T-helper 1 cell (primary cell): ENCODE measurements at places on chromosomes 12 and 14.

GRCh38 chr14:31877255-31877798 is 199.8 kb upstream of the ARHGAP5 start:
- DNase-seq, result no peak

- DNase-seq, result no peak
These were observed 84.2 kb downstream of the GRIP1 start for GRCh38 chr12:66594688-66595087.

DNA sequence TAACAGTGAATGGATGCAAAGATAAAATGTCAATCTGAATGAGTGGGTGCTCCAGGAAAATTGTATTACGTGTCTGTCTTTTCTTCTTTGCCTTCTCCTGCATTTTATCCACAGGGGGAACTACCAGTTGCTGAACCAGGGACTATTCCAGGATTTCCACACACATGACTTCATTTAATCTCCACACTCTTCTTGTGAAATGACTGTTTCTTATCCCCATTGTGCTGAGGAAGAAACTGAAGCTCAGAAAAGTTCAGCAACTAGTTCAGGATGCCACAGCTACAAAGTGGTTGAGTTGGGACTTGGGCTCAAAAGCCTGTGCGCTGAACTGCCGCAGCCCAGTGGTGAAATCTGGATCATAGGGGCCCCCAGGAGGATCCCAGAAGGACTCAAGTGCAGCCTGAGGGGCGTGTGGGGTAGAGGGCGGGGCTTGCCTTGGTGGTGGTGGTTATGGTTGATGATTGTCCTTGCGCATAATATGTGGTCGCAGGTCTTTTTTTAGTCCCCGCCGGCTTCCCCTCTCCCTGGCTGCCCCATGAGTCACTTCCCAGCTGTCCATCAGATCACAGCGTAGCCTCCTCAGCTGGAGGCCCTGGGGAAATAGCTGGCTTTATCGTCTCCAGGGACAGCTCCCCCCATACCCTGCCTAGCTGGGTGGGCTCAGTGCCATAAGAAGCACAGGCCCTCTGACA is 235.2 kb upstream of the CRY1 start:
- no peak for DNase-seq

- no peak for DNase-seq
These were observed 20.4 kb upstream of the AMIGO2 start for GRCh38 chr12:47100160-47100559.

DNA sequence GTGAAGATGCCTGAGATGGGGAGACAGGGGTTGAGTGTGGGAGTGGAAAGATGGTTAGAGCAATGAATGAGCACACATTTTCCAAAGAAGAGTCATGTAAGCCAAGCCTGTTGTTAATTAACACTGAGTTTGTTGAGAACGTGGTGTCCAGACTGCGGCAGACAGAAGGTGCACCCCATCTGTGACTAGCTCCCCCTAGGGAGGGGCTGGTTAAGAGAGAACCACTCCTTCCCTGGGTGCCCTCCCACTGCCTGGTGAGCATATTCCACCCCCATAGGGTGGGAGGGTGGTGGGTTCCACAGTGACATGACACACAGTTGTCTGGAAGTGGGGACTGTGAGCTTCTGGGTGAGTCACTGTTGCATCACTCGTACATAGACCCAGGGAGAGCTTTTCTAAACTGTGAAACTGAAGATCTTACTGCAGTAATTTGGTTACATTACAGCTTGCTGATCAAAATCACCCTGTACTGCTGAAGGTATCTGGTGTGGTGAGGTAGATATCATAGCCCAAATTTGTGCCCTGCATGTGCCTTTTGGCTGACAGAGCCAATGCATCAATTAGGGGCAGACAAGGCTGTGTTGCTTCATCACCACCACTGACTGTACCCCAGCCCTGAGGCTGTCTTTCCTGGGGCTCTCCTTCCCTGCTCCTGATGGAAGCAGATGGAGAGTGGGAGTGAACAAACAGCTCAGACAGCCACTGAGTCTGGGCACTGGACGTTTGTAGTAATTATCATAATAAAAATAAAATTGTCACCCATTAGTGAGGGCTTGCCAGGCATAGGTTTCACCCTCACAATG is 150.9 kb downstream of the EMP1 start:
- DNase-seq, result no peak

- no peak for DNase-seq
These were observed 40.4 kb downstream of the KICS2 start for GRCh38 chr12:64181430-64182291.

GRCh38 chr12:84738481-84738972 is 174.1 kb downstream of the SLC6A15 start:
- no peak for DNase-seq

DNA sequence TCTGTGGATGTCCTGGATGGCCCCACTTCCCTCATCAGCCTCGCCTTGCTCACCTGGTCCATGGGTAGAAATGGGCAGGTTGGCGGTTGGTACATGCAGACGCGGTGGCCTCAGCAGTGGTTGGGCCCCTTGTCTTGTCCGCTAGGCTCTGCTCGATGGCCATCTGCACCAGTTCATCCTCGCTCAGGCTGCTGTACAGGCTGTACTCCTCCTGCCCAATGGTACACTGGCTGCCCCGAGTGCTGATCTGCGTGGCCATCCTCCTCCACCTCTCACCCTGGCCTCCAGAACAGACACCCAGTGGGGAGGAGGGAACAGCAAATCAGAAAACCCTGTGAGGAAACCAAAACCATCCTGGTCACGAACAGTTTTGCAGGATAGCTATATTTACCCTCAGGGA is 12.1 kb downstream of the ASB2 start:
- DNase-seq, result no peak

GRCh38 chr14:73784181-73784987 is 67.2 kb upstream of the PTGR2 start:
- no peak for DNase-seq

- DNase-seq, result no peak
These were observed 826 bp upstream of the HOXC6 start for GRCh38 chr12:54027442-54027786.

GRCh38 chr12:19205120-19205519 is 75.6 kb downstream of the PLEKHA5 start:
- no peak for DNase-seq

GRCh38 chr12:54390668-54391551 is 6.4 kb upstream of the ZNF385A start:
- DNase-seq, result peak; percentile 48

DNA sequence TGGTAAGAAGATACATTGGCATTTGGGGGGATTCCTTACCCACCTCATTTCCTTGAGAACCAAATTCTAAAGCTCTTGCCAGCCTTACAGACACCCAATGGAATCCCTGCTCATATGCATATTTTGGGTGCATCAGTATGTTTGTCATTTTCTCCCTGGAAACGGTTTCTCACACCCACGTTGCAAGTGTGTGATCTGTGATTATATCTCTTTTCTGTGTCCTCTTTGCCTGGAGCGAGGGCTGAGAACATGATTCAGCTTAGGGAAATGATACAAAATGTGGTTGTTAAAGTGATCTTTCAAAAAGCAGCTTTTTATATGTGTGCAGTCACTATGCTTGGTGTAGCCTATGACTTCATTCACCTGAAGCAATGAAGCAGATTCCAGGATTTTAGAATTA is 52.0 kb downstream of the KCNMB4 start:
- no peak for DNase-seq

GRCh38 chr14:90499121-90499520 is 102.3 kb downstream of the CALM1 start:
- DNase-seq, result no peak

DNA sequence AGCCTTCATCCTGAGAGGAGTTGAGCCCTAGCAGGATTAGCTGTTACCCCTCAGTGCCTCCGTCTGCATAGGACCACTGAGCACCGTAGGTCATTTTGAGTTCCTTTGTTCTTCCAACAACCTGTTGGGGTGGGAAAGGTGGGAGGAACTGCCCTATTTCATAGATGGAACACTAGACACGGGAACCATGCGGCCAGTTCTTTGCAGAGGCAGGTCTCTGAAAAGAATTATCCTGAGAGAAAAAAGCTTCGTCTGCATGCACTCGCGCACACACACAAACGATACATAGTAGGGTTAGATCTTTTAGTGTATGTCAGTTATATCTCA is 28.5 kb downstream of the TRAFD1 start:
- no peak for DNase-seq

GRCh38 chr14:78933166-78933565 is 763.0 kb downstream of the NRXN3 start:
- DNase-seq, result no peak

GRCh38 chr12:6553051-6553868 is 2.6 kb downstream of the IFFO1 start:
- no peak for DNase-seq

- no peak for DNase-seq
These were observed 58.7 kb upstream of the BEGAIN start for GRCh38 chr14:100645982-100646314.

DNA sequence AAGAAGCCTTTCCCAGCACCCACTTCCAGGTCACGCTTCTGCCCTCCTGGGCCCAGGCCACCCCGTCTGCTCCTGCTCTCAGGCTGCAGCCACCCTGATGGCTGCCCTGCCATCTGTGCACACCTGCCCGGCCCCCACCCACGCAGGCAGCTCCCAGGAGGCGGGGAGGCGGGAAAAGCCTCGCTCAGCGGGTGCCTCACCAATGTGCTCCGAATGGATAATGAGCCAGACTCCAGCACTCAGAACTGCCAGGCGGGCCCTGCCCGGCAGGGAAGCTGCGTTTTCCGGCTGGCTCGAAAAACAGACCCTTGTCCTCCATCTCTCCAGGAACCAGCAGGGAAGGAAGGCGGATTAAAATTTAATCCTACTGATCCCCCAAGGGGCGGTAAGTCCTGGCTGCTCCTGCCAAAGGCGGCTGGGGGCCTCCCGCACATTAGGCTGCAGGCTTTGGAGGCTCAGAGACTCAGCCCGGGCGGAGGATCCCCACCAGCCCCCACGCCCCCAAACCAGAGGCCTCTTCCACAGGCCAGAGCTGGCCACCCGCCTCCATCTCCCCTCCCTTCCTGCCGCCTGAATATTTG is 104.0 kb downstream of the NCOR2 start:
- DNase-seq, result no peak

DNA sequence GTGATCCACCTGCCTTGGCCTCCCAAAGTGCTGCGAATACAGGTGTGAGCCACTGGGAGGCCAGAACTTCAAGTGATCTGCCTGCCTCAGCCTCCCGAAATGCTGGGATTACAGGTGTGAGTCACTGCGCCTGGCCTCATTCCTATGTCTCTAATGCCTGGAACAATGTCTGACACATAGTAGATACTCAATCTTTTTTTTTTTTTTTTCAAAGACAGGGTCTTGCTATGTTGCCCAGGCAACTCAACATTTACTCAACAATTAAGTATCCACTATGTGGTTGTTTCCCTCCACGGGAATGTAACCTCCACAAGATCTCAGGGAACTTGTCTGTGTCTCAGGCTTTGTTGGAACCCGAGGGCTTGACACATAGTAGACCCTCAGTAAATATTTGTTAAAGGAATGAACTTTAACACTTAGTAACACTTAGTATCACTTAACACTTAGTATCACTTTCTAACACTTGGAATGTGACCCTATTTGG is 3.0 kb upstream of the TMEM120B start:
- DNase-seq, result no peak

- DNase-seq, result no peak
These were observed 358.1 kb downstream of the ADGRD1 start for GRCh38 chr12:131311764-131312163.

GRCh38 chr12:78330131-78330530 is 499.4 kb downstream of the NAV3 start:
- no peak for DNase-seq

DNA sequence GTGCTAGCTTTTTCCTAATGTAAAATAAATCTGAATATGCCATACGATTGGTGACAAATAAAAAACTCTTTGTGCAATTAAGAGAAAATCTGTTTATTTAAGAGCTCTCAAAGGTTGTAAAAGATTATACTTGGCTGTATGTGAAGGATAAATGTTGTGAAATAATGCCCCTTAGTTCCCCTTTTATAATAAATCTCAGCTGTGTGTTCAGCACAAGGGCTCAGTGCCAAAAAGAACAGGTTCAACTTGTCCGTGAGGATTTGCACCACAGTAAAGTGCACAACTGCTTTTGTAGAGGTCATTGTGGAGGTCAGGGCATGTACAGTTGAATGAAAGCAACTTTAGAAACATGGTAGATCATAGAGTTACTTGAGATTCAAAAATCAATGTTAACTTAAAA is 118.6 kb downstream of the TRMT5 start:
- no peak for DNase-seq
